ENCODE measurements at places on chromosomes 12 and 14.
A peak's percentile ranks its signal among the peaks of the same experiment; 100 is the strongest.

GRCh38 chr14:72464226-72464625, 429.7 kb downstream of the DPF3 start:
- DNase-seq: no peak

DNA sequence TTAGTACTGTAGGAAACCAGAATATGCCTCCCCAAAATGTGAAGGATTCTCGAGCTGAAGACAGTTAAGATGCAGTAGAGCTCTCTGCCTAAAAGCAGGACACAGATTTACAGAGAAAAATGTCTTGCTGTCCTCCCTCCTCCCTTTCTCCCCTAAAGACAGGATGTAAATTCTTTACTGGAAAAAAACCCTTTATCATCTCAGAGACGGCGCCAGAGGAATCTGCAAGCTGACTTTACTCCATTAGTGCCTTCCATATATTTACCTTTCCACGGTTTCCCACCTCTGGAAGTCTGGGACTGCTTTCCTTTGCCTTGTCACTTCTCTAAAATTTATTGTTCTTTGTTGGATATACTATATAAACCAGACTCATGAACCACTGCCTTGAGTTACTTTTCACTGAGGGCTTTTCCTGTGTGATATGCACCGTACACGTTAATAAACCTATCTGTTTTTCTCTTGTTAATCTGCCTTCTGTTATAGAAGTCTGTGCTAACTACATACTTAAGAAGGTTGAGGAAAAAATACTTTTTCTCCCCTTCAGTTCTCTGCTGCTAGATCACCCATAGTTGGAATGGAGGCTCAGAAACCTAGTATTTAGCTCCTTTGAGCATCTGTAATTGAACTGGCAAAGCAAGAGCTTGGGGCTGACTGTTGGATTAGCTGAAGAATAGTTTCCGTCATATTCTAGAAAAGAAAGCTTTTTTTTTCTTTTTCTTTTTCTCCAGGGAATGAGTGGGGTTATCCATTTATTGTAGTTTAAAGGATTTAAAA, 99.9 kb downstream of the RAD51B start:
- no peak for DNase-seq

- DNase-seq: peak; percentile 62
Measured at GRCh38 chr14:104708606-104709268, 15.3 kb upstream of the ADSS1 start.

- no peak for DNase-seq
Measured at GRCh38 chr14:58656671-58657411, 19.1 kb downstream of the DACT1 start.

- DNase-seq: no peak
Measured at GRCh38 chr12:22986997-22987396, 362.0 kb downstream of the ETNK1 start.

DNA sequence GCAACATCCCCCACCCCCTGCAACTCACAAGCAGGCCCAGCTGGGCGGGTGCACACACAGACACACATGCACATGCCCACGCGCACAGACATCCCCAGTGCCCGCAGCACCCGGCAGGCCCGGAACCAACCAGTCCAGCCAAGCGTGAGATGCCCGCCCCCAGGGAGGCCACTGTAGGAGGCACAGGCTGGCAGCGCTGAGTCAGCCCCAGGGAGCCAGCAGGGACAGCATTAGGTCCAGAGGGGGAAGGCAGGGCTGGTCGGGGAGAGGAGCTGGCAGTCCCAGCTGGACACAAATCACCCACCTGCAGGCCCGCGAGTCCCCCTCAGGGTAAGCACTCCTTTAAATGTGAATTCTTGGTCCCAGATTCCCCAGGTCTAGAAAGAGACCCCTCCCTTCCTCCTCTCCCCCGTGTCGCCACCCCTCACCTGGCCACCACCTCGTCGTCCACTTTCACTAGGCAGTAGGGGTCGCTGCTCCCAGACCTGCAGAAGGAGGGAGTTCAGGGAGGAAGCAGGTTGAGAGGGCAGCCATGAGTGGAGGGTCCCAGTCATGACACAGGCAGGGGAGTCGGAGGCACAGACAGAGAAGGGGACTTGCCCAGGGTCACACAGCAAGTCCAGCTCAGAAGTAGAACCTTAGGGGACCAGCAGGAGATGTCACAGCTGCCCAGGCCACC, 5.0 kb downstream of the RASAL1 start:
- no peak for DNase-seq

DNA sequence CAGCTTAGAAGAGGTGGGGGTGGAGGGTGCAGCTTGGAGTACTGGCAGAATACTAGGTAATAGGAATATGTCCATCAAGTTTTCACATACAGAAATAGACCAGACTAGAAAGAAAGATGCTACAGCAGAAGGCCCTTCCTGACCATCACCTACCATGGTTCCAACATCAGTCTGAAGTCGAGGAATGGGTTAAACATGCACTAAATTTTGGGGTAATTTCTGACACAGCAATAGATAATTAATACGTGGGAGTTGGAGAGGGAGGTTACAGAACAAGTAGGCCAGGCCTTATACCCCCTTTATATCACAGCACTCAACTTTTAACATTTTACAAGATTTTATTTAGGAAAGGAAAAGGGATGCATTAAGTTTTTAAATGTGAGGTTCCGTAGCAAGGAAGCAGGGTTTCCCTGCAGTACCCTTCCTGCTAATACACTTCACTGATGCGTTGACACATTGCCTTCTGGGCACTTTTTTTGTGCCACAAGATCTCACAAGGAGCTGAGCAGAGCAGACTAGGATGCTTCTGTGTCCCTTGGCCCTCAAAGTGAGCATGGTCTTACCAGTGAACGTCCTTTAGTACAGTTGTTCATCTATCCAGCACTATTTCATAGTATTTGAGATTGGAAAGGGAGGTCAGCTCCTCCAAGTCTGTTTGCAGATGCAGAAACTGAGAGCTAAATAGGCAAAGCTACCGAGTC, 50.8 kb downstream of the EID3 start:
- DNase-seq: no peak

DNA sequence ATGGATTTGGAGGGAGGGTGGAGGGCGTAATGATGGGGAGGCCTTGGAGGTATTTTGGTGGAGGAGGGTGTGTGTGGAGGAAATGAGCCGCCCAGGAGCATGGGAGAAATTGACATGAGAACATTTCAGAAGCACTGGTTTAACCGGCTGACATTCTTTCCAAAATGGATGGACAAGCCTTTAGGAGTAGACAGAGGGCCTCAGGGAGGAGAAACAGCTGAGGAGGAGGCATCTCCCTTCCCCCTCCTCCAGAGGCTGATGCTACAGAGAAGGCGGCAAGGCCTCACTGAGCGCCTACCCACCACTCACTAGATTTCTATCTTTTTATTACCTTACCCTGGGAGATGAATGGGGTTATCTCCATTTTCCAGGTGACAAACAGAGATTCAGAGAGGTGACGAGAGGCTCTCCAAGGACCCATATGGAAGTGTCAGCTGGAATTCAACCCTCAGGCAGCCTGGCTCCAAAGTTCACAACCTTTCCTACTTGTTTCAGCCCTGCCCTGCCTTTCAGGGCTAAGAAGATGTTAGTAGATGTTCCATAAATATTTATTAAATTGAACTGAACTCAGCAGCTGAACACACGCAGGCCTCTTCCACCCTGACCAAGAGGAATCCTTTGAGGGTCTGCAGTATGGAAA, 289.6 kb downstream of the ZFP36L1 start:
- no peak for DNase-seq

All from effector CD8-positive, alpha-beta T cell (primary cell).